CD4-positive, alpha-beta T cell treated with Interferon alpha-2 for 1 hour (primary cell): ENCODE measurements at places on chromosomes 2 and 18.
A peak's percentile ranks its signal among the peaks of the same experiment; 100 is the strongest.

DNA sequence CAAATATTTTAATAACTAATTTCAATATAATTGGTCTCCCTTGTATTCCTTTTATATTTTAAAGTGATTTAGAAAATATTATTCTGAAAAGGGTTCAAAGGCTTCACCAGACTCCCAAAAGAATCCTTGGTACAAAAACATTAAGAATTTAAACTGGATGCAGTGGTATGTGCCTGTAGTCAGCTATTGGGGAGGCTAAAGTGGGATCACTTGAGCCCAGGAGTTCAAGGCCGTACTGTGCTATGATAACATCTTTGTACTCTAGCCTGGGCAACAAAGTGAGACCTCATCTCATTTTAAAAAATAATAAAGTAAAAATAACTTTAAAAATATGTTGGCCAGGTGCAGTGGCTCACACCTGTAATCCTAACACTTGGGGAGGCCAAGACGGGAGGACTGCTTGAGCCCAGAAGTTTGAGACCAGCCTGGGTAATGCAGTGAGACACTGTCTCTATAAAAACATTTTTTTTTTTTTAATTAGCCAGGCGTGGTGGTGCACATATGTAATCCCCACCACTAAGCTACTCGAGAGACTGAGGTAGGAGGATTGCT, 14.7 kb downstream of the NCL start:
- no peak for DNase-seq

GRCh38 chr2:114784890-114785583, 342.6 kb downstream of the DPP10 start:
- DNase-seq = no peak

GRCh38 chr2:66814916-66815315, 380.0 kb downstream of the MEIS1 start:
- DNase-seq = no peak

DNA sequence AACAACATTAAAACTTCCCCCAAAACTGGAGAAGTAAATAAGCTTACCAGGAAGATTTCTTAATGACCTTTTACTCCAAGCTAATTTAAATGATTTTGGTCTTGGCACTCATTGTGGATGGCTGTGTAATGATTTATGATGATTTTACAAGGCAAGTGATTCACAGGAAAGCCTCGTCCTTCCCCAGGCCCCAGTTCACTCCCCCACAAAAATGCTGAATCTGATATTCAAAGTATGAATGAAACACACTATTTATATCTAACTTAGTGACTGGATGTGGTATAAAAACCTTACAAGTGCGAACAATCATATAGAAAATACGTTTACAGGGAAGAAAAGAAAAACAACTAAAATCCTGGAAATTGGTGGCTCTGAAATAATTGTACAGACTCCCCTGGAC, 49.8 kb downstream of the ZNF516 start:
- DNase-seq = no peak

GRCh38 chr2:121049131-121049530, 235.9 kb downstream of the TFCP2L1 start:
- no peak for DNase-seq

DNA sequence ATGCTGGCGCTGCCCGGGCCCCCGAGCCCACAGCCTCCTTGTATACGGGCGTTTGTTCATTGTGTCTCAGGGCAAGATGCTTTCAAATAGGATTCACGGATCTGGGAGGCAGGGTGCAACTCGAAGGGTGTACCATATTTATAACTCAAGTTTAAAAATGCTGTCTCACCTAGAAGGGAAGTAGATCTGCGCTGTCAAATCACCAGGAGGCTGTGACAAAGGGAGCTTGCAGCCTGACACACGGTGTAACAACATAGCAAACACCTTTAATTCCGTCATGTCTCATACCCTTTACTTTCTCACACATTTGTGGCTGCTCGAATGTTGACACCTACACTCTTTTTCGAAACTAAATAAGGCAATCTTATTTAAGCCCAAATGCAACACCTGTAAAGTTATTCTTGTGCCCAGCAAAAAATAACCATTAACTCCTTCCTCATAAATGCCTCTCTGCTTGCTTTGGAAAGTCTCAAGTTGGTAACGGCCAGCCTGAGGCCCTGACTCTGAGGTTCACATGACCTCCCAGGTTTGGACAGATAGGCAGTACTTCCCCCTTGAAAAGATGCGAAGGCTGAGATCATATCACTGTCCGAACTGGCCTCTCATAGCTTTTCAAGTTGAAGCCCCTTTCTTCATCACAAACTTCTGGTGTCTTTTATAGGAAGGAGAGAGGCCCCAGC, 11.6 kb downstream of the ZEB2 start:
- DNase-seq = peak; percentile 61

GRCh38 chr18:74064510-74064909, 83.1 kb downstream of the FBXO15 start:
- DNase-seq = no peak

DNA sequence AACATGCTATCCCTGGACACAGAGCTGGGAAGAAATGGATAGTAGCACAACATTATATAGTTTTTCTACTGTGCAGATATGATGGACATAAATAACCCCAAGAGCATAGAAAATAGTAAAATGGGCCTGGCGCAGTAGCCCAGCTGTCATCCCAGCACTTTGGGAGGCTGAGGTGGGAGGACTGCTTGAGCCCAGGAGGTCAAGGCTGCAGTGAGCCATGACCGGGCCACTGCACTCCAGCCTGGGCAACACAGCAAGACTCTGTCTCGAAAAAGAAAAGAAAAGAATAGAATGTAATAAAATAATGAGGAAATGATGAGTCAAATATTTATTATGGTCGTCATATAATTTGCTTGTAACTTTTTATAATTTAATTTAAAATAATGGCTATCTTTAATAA, 7.5 kb upstream of the GAREM2 start:
- no peak for DNase-seq

DNA sequence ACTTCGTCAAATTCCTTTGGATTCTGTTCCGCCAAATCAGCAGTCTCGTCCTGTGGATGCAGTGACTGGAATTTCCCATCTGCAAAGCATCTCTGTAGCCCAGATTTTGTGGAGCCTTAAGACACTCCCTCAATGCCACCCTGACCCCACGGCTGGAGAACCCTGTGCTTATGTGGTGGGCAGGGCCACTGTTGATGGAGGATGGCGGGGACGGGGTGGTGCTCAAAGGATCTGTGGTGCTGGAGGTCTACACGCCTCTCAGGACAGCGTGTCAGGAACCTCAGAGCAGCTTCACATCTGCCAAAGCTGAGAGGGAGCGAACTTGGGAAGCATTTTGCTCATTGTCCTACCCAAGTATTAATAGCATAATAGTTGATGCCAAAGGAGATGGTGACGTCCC, 200.1 kb downstream of the MGAT5 start:
- no peak for DNase-seq

DNA sequence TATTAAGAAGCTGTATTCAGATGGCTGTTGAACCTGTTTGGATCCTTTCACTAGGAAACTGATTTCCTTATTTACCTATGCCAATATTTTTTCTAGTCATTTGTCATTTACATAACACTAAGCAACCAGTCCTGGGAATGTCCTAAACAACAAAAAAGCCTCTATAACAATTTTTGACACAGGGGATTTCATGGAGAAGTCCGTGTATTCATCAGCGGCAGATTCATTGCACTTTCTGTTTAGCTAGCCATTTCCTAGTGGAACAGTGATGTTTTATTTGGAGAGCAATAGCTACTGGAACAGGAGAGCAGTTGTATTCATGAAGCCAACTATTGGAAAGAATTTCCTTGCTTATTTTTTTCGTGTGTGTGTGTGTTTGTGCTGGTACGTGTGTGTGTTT, 604.3 kb upstream of the POU3F3 start:
- no peak for DNase-seq

- DNase-seq = no peak
Observed at GRCh38 chr2:159939946-159940345, 122.5 kb downstream of the PLA2R1 start.

- peak; percentile 21 for DNase-seq
Observed at GRCh38 chr2:160507046-160507407, 13.4 kb upstream of the RBMS1 start.

- no peak for DNase-seq
Observed at GRCh38 chr2:129864719-129865118, 114.7 kb upstream of the RAB6C start.

DNA sequence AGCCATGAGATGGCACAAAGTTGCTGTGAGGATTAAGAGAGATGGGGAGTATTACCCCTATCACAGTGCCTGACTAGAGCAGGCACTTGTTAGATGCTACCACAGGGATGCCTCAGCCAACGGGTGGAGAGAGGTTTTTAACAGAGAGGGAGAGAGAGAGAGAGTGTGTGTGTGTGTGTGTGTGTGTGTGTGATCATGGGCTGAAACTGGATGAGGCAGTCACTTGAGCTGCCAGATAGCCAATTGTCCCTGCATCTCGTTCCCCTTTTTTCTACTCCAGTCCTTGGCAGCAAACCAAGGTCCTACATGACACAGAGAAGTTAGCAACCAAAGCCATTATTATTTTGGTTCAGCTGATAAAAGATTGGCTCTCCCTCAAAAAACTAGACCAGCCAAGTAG, 3.0 kb downstream of the CD8A start:
- peak; percentile 66 for DNase-seq

GRCh38 chr18:10482985-10483949, 28.8 kb downstream of the APCDD1 start:
- DNase-seq = no peak
